ENCODE measurements at places on chromosomes 1 and 21.
A peak's percentile ranks its signal among the peaks of the same experiment; 100 is the strongest.

- DNase-seq = no peak
Measured at GRCh38 chr1:201192261-201192788, 1.7 kb downstream of the IGFN1 start.

- DNase-seq = no peak
Measured at GRCh38 chr21:45241357-45241756, 46.3 kb downstream of the POFUT2 start.

DNA sequence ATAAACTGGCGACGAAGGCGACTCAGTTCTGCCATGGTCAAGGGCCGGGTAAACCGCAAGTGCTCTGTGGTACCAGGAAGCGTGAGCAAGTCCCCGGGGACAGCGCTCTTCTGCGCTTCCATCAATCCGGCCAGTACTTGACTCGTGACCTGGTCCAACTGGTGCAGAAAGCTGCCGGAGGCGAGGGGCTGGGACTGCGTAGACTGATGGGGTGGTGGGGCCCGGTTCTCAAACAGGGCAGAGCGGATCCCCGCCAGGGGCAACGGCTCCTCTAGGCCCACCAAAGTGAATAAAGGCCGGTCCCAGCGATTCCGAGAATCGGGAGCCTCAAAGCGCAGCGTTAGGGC, 852 bp downstream of the KTI12 start:
- DNase-seq = peak; percentile 55

- DNase-seq = no peak
Measured at GRCh38 chr21:26736449-26736848, 108.8 kb downstream of the ADAMTS1 start.

GRCh38 chr1:225343618-225344017, 84.2 kb downstream of the LBR start:
- DNase-seq = peak; percentile 46

DNA sequence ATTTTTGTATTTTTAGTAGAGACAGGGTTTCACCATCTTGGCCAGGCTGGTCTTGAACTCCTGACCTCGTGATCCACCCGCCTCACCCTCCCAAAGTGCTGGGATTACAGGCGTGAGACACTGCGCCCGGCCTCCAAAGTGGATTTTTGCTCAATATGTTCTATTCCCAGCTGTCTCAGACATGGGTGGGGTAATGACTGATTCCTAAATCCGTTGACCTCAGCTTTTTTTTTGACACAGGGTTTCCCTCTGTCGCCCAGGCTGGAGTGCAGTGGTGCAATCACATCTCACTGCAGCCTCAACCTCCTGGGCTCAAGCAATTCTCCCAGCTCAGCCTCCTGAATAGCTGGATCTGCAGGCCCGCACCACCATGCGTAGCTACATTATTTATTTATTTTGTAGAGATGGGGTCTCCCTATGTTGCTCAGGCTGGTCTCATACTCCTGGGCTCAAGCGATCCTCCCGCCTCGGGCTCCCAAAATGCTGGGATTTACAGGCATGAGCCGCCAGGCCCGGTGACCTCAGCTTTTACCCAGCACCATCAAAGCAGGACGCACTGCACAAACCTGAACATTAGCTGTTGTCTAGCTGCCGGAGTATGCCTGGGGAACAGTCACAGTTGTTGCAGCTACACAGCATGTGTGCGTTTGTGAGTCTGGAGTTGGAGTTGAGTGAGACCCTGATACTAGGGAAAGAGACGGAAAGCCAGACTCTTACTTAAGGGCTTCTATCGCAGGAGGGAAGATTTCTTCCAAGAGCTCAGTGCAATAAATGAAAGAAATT, 43.7 kb upstream of the PSEN2 start:
- DNase-seq = no peak

- no peak for DNase-seq
Measured at GRCh38 chr21:44492567-44493385, 37.5 kb downstream of the LRRC3 start.

GRCh38 chr1:184583849-184584248, 170.8 kb downstream of the EDEM3 start:
- DNase-seq = no peak

DNA sequence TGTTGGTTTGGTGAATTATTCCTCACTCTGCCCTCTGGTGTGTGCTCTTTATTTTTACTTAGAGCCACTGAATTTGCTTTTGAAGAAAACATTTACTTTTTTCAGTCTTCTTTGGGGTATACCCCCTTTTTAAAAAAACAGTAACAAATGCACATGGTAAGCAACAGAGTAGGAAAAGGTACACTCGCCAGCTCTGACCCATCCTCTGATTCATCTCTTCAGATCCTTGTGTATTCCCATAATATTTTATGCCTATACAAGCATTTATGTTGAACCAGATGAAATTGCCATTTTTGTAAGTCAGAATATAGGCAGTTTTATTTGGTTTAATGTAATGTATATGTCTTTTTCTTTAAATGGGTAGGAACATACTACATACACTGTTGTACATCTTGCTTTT, 28.3 kb downstream of the TTC3 start:
- DNase-seq = no peak

DNA sequence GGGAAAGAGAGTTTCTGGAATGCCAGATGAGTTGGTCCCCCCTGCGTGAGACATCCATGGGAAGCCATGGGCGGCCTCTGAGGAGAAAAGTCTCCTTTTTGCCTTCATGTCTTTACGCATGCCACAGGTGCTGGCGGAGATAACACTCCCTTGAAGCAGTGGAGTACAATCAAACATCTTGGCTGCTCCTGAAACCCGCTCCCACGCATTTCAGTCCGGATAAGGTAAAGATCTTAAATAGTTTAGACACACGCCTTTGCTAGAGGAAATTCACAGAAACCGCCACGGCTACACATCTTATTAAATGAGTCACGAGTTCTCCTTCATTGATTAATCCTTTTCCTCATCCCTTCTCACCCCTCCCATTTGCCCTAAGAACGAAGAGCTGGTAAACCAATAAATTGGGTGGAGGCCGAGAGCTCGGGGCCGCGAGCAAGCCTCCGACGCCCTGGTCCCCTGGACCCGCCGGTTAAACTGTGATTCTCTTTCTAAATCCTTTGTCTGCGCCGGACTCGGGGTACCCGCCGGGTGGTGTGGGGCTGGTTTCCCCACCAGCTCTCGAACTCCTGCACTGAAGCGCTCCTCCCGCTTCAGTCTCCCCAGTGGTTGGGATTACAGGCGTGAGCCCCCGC, 6.6 kb upstream of the ZNF669 start:
- DNase-seq = peak; percentile 38

DNA sequence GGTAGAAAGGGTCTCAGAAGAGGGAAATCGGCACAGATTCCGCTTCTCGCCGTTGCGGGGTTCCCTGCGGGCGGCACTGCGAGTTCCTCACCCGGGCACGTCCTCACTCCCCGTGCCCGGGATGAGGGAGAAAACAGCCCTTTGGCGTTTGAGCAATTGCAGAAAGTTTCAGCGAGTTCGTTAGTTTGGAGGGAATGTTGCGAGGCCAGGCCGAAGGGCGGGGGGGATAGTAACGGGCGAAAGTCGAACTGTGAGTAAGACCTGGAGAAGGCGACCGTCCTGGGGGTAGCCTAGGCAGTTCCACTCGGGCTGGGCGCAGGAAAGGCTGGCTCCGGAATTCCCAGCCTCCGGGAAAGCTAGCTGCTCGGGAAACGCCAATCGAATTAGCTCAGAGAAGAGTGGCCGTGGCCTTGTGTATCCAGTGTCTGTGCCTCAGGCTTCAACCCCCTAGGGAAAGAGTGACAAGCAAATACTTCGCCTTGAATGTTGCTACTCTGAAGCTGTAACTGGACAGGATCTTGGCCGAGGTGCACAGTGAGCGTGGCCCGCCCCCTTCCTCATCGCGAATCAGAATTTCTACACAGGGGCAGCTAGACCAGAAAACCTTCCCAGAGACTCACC, 787 bp downstream of the PTGFR start:
- DNase-seq = no peak

- no peak for DNase-seq
Measured at GRCh38 chr1:163912170-163912884, 590.6 kb downstream of the NUF2 start.

- DNase-seq = peak; percentile 79
Measured at GRCh38 chr1:172906778-172907592, 143.8 kb downstream of the TNFSF18 start.

DNA sequence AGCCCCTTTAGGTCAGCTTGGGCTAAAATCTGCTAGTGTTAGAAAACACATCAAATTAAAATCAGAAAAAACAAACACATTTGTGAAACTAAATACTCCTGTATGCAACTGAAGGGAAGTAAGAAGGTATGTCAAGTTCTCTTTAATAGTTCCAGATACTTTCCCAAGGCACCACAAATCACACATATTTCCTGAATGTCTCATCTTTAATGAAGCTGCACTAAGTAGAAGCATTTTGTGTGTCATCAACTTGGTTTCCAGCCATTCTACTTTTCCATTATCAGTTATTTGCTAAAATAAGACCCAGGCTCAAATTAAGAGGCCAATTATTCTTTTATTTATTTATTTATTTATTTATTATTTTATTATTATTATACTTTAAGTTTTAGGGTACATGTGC, 34.7 kb downstream of the CRB1 start:
- no peak for DNase-seq

Data from HT-29 (cell line).